ENCODE measurements at places on chromosomes 4 and X.

GRCh38 chr4:90415116-90415515 lies 287.9 kb downstream of the CCSER1 start:
- DNase-seq, result no peak

GRCh38 chr4:112343330-112344080 lies 46.3 kb downstream of the ALPK1 start:
- DNase-seq, result no peak

- no peak for DNase-seq
Measured at GRCh38 chrX:128165884-128166408, 113.7 kb upstream of the ACTRT1 start.

- DNase-seq, result no peak
Measured at GRCh38 chr4:152072906-152073305, 312.1 kb upstream of the GATB start.

GRCh38 chr4:77927991-77928925 lies 65.6 kb downstream of the MRPL1 start:
- DNase-seq, result no peak

DNA sequence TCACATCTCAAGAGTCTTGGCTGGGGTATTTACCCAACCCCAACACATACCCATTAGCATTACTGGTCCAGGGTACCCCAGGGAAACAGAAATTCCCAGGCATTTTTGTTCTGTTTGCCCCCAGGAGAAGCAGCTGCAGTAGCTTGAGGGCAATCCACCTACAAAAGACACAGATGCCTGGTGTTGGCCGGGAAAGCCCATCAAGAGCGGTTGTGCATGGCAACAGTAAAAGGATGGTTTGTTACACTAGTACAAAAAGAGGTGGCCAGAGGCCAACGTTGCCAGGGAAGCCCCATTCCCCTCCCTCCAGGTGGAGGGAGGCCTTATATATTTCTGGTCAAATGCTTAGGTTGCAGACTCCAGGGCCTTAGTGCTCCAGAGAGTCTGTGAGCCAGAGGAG lies 637.8 kb downstream of the BCOR start:
- DNase-seq, result no peak

- DNase-seq, result no peak
Measured at GRCh38 chr4:170198747-170199146, 109.0 kb upstream of the AADAT start.

GRCh38 chrX:123927845-123928244 lies 33.7 kb upstream of the STAG2 start:
- no peak for DNase-seq

DNA sequence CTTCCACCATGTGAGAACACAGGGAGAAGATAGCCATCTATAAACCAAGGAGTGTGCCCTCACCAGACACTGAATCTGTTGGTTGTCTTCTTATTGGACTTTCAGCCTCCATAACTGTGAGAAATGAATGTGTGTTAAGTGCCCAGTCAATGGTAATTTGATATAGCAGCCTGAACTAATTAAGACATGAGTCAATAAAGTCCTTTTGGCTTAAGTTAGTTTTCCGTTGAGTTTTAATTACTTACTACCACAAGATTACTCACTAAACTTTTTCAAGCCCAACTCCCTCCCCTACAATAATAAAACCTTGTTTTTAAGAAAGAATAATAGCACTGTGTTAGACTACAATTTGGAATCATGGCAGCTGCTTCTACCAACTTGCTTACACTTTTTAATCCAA lies 324.2 kb downstream of the PCDH19 start:
- DNase-seq, result no peak

DNA sequence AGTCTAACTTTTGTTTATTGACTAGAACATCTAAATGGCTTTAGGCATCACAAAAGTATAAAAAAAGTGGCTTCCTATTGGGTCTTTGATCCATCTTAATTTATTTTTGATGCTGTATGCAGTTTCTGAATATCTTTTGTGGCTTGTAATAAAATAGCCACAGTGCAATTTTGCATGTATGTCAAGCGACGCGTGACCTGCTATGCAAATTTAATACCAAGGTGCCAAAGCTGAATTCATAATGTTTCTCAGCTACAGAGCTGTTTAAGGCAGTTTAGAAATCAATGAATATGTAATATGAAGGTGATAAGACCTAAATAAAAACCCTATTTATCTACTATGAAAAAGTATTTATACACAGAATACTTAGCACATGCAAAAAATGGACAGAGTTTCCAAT lies 197.8 kb downstream of the AFF2 start:
- DNase-seq, result no peak

DNA sequence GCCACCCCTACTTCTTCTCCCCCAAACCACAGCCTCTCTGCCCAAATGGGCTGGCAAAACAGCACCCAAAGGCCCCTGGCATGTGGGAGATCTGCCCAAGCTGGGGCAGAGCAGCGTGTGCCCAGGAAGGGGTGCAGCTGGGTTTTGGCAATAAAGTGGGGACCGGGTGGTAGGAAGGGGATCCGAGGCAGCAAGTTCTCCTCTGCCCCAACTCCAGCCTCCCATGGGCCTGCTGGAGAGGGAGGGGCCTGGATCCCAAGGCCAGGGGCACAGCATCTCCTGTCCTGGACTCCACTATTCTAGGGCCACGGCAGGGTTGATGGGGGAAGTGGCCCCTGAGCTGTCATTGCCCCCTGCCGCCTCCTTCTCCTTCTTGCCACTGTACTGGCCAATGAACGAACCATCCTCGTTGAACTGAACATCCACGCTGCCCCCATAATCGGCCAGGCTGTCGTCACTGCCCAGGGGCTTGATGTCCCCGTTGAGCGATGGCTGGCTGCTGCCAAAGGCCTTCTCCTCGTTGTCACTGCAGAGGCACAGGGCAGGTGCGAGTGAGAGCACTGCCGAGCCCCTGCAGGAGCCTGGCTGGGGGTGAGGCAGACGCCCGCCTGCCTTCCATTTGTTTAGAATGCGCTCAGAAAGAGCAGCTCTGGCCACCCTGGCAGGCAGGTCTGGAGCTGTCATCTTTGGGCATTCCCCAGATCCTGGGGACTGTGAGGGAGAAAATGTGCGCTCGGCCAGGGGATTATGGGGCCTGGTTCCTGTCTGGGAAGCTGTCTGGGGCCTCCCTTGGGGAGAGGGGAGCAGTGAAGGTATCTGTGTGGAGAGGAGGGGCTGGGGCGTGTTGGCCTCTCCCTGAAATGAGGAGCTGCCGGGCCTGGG lies 23.4 kb downstream of the L1CAM start:
- DNase-seq, result no peak

DNA sequence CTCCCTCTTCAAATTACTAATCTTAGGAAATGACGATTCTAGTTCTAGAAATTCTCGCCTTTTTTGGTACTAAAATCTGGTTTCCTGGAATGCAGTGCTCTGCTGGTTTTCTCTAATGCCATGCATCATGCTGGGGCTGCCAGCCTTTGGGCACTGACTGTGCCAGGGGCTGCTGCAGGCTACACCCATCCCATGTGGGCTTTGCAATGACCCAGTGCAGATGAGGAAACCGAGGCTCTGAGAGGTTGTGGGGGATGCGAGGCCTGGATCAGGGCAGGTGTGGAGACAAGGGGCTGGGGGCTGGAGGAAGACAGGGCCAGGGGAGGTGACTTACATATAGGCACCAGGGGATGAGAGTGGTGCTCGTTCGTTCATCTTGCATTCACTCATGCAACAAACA lies 95.3 kb downstream of the HMX1 start:
- no peak for DNase-seq

DNA sequence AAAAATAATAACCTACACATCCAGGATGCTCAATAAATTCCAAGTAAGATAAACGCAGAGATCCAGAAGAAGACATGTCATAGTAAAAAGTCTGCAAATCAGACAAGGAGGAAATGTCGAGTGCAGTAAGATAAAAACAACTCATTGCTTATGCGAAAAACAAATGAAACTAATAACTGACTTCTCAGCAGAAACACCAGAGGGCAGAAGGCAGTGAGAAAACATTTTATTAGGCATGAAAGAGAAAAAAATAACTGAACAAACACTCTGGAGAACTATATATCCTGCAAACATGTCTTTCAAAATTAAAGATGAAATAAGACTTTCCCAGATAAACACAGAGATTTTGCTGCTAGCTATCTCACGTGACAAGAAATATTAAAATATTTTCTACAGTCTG lies 201.3 kb upstream of the CTSO start:
- no peak for DNase-seq

DNA sequence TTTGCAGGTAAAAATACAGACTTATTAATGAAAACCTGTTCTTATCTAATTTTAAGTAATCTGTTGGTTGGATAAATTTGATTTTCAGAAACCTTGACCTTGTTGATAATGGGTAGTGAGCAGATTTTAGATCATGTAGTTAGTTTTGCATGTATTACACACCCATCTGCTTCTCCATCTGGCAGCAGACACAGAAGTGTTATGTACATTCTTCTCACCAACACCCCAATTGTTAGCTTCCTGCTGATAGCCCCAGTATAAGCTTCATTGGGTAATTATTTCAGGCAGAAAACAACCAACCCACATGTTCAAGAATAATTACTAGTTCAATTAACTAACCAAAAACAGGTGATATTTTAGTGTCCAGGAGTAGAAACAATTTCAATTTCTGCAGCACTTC lies 1740.5 kb upstream of the AGA start:
- DNase-seq, result no peak

DNA sequence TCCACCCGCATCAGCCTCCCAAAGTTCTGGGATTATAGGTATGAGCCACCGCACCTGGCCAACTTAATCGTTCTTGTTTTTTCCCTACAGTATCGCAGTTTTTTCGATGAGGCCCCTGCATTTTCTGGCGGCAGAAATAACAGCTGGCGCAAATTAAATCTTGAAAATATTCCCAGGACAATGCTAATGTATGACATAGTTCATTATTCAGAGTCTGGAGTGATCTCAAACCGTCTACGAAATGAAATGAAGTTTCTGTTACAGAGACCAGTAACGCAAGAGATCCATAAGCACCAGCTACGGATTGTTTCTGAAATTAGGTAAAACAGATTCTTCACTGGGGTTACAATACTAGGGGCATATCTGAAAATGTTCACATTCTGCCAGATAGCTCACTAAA lies 27.3 kb downstream of the CXorf58 start:
- no peak for DNase-seq

DNA sequence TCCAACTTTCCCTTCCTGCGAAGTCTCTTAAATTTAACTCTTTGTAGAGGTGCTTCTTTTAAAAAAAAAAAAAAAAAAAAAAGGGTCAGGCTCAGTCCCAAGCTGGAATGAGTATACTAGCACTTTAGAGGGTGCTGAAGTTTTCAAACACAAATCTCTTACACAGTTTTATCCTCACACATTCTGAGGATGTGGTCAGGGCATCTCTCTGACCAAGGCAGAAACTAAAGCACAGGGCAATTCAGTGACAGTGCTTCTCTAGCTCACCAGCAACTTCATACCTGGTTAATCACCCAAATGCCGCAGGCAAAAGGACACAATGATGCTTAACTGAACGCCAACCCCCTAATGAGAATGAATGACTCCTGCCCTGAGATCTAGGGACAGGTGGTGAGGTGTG lies 9.8 kb upstream of the PGM2 start:
- DNase-seq, result no peak

DNA sequence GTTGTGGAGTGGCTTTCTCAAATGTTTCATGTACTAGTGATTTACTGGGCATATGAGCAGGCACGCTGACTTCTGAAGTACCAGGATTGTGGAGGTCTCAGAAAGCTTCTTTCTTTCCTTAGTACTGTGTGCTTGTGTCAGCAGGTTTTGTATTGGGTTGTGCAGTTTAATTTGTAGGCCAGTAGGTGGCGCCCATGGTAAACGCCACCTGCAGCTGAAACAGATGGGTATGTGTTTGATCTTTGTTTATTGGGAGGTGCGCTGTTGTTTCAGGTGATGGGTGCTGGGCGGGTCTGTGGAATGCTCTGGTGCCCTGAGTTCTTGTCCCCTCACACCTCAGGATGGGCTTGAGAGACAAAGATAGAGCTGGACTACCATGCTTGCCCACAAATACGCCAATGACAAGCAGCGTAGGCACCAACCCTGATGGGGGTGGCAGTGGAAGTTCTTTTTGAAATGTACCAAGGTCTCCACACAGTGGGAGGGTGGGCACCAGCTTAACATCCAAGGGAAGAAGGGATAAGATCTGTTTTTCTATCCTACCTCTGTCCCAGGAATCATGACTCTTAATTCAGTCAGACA lies 141.5 kb downstream of the RPS6KA6 start:
- DNase-seq, result no peak

DNA sequence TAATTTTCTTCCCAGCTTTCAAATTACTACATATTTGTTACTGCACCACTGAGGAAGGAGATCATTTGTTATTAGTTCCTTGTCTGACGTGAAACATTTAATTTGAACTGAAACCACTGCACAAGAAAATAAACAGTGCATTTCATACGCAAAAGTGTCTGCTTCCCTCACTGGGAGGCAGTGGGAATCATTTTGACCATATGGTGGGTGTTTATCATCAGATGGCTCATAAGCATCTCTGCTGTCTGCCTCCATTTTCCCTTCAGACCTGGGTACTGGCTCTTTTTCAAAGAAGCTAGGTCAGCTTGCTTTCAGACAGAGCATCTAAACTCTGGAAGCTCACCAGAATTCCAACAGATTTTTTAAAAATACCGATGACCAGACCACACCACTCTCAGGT lies 135.2 kb downstream of the PCDH19 start:
- no peak for DNase-seq

- no peak for DNase-seq
Measured at GRCh38 chr4:78688366-78688765, 87.8 kb upstream of the BMP2K start.

DNA sequence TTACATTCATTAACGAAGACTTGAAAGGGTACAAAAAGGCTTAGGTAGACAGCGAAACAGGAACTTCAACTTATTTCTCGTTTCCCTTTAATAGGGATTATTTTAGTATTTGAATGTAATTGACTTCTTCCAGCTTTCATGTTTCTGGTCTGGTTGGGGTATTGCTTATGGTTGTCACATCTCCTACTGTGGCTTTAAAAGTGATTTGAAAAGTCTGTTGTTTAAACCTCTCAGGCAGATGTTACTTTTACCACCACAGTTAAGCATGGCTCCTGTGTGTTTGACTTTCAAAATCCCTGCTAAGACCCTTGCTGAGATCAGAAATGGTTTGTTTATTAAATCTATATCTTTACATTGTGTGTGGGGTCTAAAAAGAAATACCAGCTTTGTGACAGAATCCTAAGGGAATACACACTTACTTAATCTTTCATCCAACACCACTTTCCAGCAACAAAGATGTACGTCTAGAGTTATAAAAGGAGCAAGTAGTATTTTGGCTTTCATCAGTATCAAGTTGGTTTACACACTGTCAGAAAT lies 661.2 kb downstream of the FAT4 start:
- no peak for DNase-seq

- DNase-seq, result no peak
Measured at GRCh38 chr4:119028296-119028695, 107.3 kb upstream of the MYOZ2 start.

DNA sequence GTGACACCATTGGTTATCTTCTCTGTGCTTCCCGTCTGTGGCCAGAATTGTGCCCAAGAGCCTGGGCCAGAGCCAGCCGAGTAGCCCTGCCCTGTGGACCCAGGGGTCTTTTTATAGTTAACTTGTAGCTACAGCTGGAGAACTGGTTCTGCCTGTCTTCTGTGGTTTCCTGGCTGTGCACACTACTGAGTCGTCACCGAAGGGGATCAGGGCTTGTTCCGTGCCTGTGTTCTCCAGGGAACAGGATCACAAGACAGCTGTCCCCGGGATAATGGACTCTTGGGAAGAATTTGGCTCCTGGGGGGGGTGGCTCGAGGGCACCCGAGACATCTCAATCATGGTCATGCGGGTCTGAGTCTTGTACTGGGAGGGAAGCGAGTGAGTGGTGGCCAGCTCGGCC lies 22.1 kb upstream of the OPN1LW start:
- DNase-seq, result no peak

All from activated T-cell treated with anti-CD3 and anti-CD28 coated beads for 24 hours (primary cell).